Muscle of leg (tissue), 16 donors: ENCODE measurements at places on chromosomes 5 and 9. TPM values are rescaled to one million over a fixed set of nuclear protein-coding genes. Genes with fewer than 3 reads are reported as not detected.

The SLC22A5 gene
- 3.7 TPM for total RNA-seq

The TSSK1B gene
- not detected for total RNA-seq

The SLC6A19 gene
- total RNA-seq: not detected

The FYB1 gene
- total RNA-seq: 1.9 TPM

The PCDHGA1 gene
- 0.44 TPM for total RNA-seq

The SH2D3C gene
- 12.4 TPM for total RNA-seq

The GABRA6 gene
- not detected for total RNA-seq

The FOXI1 gene
- not detected for total RNA-seq

The PCDHGA5 gene
- 2.3 TPM for total RNA-seq

The MAST4 gene
- 14.2 TPM for total RNA-seq

The ATP10B gene
- 0.27 TPM for total RNA-seq

The RNF208 gene
- 0.18 TPM for total RNA-seq

The PAPPA gene
- total RNA-seq: 1.3 TPM

The ENTR1 gene
- 20.9 TPM for total RNA-seq

The PDE6A gene
- not detected for total RNA-seq

The SIL1 gene
- total RNA-seq: 26.1 TPM

The HRCT1 gene
- total RNA-seq: 1.2 TPM

The SLC36A1 gene
- total RNA-seq: 8.4 TPM

The CEL gene
- total RNA-seq: 1.5 TPM

The PCDHGA11 gene
- 3.1 TPM for total RNA-seq

The CDX1 gene
- total RNA-seq: 0.27 TPM

The RNF20 gene
- 24.5 TPM for total RNA-seq

The SLC6A18 gene
- not detected for total RNA-seq

The HACD4 gene
- total RNA-seq: 1.3 TPM

The PCDHGA3 gene
- 1.2 TPM for total RNA-seq

The KCTD16 gene
- total RNA-seq: 0.13 TPM

The SHOC1 gene
- total RNA-seq: not detected

The CYSRT1 gene
- 0.18 TPM for total RNA-seq

The PCDHGA6 gene
- total RNA-seq: 3.5 TPM

The LRRC19 gene
- total RNA-seq: not detected

The WNT8A gene
- not detected for total RNA-seq

The PCDHA5 gene
- 0.04 TPM for total RNA-seq

The SCAI gene
- total RNA-seq: 14.5 TPM

The SGCD gene
- 86.6 TPM for total RNA-seq

The CARD19 gene
- total RNA-seq: 47.4 TPM

The GABBR2 gene
- total RNA-seq: 0.35 TPM

The PCDHGB3 gene
- 1.7 TPM for total RNA-seq

The CATSPER3 gene
- 0.31 TPM for total RNA-seq

The TRPM6 gene
- 0.04 TPM for total RNA-seq

The FAM151B gene
- 5.7 TPM for total RNA-seq

The C9 gene
- 0.22 TPM for total RNA-seq

The UGT3A2 gene
- 0.35 TPM for total RNA-seq

The SPATA31E1 gene
- not detected for total RNA-seq

The IL3 gene
- total RNA-seq: not detected
